ENCODE measurements at places on chromosomes 1 and 21.

DNA sequence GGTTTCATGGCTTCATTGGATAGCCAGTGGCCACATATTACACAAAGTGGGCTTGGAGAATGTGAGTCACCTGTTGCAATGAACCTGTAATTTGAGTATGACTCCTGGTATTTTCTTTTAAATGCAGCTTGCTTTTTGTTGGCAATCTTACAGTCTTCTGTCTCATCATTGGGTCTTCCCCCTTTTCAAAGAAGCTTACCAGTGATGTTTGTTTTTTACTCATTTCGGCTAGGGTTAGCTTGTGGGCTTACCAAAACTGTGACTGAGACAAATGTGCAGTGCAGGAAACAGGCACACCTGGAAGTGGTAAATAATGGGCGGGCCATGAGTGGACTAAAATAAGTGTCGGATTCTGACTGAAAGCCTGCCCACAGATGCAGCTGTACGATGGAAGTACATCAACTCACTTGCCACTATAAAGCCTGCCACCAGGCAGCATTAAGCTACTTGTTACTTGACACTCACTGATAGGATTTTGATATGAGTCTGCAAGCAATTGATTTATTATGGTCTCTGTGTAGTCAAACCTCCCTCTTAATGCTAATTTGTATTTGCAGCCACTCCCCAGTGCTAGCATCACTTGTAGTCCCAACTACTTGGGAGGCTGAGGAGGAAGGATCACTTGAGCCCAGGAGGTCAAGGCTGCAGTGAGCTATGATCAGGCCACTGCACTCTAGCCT lies 4.2 kb downstream of the HHAT start:
- no peak for DNase-seq

- no peak for DNase-seq
These were observed 18.3 kb upstream of the PLEKHA6 start for GRCh38 chr1:204377800-204378668.

GRCh38 chr1:28640766-28641165 lies 2.1 kb downstream of the TAF12 start:
- no peak for DNase-seq

DNA sequence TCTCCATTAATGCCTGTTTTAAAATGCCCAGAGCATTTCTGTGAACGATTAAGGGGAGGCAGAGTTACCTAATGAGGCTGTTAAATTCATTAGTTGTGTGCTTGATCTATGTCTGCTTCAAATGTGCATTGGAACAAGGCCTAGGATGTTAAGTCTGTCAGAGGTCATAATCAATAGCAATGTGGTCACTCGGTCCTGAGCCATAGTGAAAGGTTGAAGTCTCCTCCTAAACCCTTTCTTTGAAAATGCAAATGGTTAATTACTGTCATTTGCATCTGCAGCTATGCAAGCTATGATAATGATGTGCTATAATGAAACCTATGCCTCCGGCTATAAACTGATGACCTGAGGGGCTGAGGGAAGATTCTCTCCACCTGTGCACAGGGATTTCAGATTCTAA lies 114.2 kb upstream of the NR5A2 start:
- no peak for DNase-seq

GRCh38 chr1:3315399-3316339 lies 138.8 kb upstream of the ARHGEF16 start:
- DNase-seq = no peak

DNA sequence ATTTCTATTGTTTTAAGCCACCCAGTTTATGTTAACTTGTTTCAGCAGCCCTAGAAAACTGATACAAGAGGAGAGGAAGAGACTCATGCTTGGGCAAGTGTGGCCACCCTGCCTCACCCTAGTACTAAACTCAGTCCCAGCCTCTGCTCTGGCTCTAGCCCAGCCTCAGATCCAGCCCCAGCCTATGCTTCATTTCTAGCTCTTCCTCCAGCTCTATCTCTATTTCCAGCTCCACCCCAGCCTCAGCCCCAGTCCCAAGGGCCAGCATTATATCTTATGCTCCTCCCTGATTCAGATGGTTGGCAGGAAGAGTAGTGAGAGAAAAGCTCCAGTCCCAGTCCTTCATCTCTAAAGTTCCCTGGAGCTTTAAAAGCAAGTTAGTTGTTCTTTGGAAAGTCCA lies 535.5 kb downstream of the PTPRC start:
- no peak for DNase-seq

DNA sequence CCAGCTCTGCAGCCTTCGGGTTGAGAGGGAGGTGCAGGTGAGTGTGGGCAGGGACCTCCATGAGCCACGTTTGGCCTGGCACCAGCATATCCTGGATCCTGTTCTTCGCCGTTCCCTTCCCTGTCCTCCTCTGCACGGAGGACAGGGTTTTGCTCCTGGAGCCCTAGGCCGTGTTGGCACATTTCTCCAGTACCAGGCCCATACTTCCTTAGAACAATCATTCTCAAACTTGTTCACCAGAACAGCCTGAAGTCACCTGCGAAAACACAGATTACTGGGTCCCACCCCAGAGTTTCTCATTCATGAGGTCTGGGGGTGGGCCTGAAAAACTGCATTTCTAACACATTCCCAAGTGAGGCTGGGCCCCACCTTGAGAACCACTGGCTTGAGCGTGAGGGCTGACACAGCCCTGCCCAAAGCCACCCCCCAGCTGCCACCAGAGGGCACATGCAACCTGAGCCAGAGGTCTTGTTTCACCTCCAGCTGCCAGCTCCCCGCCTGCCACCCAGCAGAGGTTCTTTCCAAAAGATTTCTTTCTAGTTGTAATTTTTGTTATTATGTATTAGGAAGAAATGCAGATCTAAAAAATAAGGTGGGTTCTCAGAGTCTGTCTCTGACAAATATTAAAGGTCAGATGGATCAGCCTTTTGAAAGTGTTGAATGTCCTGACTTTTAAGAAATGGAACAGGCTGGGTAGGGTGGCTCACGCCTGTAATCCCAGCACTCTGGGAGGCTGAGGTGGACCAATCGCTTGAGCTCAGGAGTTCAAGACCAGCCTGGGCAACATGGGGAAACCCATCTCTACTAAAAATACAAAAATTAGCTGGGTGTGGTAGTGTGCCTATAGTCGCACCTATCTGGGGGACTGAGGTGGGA lies 39.6 kb upstream of the LDLRAP1 start:
- DNase-seq = no peak

DNA sequence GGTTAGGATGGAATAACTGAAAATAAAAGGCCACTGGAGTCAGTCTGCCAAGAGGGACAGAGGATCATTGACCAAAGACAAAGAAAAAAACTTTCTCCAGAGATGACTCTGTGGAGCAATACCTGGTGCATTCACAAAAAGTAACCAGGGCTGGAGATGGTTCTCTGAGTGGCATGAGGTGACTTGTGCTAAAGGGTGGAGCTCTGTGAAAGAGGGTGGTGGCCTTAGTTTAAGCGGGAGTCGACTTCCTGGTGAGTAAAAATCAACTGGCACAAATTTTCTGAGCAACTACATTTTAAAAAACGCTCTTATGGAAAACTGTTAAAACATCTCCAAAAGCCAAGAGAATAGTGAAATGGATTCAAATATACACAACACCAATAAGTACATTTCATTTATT lies 10.0 kb downstream of the NHLH2 start:
- no peak for DNase-seq

DNA sequence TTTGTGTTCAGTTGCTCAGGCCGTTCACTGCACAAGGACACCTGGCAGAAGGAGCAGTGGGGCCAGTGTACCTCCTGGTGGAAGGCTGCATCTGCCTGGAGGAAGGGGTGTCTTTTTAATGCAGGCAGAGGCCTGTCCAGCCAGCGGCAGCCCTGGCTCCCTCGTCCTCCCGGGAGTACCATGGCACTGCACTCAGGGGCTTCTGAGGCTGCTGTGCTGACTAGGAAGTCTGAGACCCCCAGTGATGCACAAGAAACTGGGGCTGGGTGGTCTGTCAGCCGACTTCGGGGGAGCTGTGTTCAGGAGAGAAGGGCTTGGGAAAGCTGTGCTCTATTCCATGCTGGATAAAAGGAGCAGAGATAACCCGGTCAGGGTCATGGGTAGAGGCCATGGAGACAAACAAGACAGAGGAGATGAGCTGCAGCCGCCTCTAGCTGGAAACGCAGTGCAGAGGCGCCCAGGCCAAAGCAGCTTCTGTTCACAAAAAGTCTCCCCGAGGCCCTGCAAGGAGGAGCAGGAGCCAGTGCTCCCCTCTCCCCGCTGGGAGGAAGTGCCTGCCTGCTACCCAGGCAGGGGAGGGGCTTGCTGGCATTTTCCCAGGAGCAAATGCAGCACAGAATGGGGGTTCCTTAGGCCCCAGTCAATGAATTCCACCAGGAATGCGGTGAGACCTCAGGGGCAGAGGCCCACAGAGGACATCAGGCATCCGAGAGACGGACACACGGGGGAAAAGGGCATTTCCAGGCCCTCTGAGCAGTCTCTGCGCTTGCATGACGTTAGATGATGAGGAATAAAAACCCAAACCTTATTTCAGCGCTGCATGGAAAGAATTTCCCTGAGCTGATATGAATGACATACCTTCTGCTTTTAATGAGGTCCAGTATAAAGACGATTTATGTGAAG lies 17.2 kb upstream of the C2CD2 start:
- no peak for DNase-seq

GRCh38 chr21:30268608-30269197 lies 14.0 kb downstream of the KRTAP24-1 start:
- no peak for DNase-seq

DNA sequence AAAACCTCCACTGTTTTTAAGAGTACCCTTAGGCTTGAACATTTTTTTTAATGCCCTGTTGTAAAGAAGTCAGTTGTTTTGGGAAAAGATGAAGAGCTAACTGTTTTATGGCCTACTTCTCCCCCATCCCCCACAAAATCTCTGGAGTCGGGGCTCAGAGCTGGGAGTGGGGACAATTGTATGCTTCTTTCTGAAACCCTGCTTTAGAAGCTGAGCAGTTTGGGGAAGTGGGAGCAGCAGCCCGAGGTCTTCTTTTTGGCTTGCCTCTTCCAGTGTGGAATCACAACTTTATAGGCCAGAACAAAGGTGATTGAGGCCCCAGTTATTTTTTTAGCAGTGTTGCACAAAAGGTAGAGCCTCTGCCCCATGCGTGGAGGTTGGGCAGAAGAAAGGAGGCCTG lies 25.2 kb downstream of the PPP2R5A start:
- no peak for DNase-seq

- peak; percentile 85 for DNase-seq
These were observed 81.5 kb downstream of the ABCA4 start for GRCh38 chr1:94039514-94039870.

GRCh38 chr1:238399558-238399957 lies 508.8 kb upstream of the ZP4 start:
- no peak for DNase-seq

DNA sequence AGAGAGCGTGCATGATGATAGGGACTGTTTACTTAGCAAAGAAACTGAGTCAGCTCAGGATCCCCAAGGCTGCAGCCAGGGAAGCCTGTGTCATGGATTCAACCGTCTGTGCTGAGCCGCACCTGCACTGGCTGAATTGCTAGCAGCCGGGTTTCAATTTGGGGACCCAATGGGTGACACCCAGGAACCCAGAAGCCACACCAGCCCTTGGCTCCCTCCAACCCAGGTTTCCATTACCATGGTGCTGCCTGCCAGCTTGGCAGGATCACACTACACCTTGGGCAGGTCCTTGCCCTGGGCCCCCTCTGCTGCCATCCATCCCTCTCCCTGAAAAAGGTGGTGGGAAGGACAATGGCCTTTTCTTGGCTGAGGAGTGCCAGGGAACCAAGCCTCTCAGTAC lies 64.0 kb upstream of the CLDN14 start:
- no peak for DNase-seq

DNA sequence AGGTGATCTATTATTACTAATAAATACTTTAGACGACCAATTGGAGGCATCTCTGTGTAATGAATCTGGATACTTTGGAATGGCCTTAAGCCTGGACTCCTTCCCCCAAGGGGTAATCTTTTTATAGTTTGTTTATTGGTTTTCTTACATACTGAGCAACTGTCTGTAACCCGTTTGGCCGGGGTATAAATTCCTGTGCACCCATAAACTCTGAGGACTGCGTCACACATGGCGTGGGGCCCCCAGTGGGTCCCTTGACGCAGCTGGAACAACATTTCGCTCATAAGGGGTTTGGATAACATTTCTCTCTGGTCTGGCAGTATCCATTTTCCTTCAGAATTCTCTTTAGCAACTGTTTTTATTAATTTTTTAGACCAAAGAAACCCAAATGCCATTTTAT lies 26.5 kb downstream of the SCCPDH start:
- no peak for DNase-seq

GRCh38 chr1:186738926-186739325 lies 58.7 kb upstream of the PTGS2 start:
- no peak for DNase-seq

DNA sequence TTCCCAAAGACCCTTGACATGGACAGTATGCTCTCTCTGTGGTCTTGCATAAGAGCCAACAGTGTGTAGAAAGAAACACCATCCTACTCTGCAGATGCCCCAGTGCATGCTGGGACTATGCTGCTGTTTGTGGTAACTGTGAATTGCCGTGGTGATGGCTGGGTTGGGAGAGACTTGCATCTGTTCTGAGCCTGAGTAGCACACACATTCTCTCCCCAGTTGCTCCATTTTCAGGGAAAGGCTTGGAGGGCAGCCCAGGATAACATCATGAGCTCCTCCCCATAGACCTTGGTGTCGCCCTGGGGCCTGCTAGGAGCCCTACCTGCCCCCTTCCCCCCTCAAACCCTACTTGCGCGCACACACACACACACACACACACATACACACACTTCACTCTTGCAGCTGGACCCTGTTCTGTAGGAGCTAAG lies 120.9 kb upstream of the IPO9 start:
- DNase-seq = no peak

DNA sequence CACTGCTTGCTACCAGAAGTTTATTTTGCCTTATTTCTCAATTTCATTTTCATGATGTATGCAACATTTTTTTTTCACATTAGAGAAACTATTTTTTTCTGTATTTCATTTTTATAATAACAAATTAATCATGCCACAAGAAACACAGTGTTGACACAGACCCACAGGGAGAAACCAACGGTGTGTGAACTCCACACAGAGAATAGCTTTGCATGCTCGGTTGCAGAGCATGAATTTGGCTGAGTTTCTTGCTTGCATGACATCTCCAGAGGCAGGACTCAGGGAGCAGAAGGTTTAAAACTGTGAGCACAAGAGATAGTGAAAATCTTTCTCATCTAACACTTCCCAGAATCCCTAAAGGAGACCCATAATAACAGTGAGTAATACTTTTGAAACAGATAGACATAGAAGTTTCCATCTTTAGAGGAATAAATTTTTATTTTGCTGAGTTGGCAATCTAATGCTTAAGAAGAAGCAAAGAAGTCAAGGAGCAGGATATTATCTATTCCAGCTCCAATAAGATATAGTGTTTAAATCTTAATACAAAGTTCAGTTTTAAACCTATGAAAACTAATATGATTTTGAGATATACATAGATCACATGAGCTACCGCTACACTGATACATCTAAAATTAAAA lies 890.9 kb downstream of the MRPL39 start:
- no peak for DNase-seq

- DNase-seq = no peak
These were observed 109.2 kb upstream of the IFFO2 start for GRCh38 chr1:19065526-19066247.

GRCh38 chr1:160097151-160097910 lies 1.1 kb downstream of the IGSF8 start:
- DNase-seq = no peak
